Body of pancreas (tissue), 4 donors: ENCODE measurements at places on chromosomes 12 and 14. TPM values are rescaled to one million over a fixed set of nuclear protein-coding genes. Genes with fewer than 3 reads are reported as not detected.

Gene ARHGAP9
- total RNA-seq, result not detected

Gene SOAT2
- not detected for total RNA-seq

Gene PLEK2
- 7.5 TPM for total RNA-seq

DNA sequence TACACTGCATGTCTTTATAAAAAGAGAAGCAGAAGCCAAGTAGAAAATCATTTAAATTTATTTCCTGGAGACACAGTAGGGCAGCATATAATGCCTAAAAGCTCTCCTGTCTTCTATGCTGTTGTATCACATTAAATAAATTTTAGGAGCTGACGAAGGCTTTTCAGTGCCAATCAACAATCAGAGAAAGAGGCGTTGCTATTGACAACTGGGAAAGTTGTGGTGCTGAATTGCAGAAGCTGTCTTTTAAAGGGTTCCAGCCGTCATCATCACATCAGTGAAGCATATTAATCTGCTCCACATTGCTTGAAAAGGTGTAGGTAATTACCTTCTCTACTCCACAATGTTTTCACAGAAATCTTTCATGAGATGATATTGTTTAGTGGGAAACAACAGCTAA is 103.9 kb downstream of the FSCB start:
- no peak overlapping the region for H3K4me3 ChIP-seq
- DNase-seq, result no peak
- no peak overlapping the region for H3K27ac ChIP-seq

DNA sequence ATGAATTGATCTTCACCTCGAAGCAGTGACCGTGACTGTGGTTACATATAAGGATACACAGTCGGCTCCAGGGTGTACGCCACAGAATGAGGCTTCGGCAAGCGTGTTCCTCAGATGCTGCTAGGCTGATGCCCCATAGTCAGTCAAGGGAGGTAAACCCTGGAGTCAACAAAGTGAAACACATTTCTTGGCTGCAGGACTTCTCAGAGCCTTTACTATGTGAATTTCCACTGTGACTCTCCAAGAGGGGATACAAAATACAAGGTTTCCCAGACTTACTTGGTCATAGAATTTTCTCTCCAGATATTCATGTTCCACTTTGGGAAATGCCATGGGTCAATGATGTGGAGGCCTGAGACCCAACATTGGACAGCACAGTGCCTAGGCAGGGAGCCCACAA is 260.6 kb downstream of the BCL11B start:
- no peak for DNase-seq
- H3K4me1 ChIP-seq, result no peaks in the 10 kb centered on the region
- no peaks in the 10 kb centered on the region for H3K36me3 ChIP-seq
- no peaks in the 10 kb centered on the region for H3K27me3 ChIP-seq
- H3K27ac ChIP-seq, result no peak overlapping the region
- H3K4me3 ChIP-seq, result no peak overlapping the region
